Activated CD8-positive, alpha-beta memory T cell treated with anti-CD3 and anti-CD28 coated beads, Interleukin-2, amount 10 ng/mL, durations not matched to agents 7 days and 5 days (primary cell): ENCODE measurements at places on chromosomes 16 and 17. TPM values are rescaled to one million over a fixed set of nuclear protein-coding genes. Genes with fewer than 3 reads are reported as not detected.

- H3K27me3 ChIP-seq, result no peaks in the 10 kb centered on the region
- H3K36me3 ChIP-seq, result no peaks in the 10 kb centered on the region
- DNase-seq, result no peak
Measured at GRCh38 chr16:6771956-6772355, 560.7 kb upstream of the RBFOX1 start.

- H3K27ac ChIP-seq, result no peak overlapping the region
- no peaks in the 10 kb centered on the region for H3K36me3 ChIP-seq
- no peak for DNase-seq
- H3K4me3 ChIP-seq, result no peak overlapping the region
- no peaks in the 10 kb centered on the region for H3K4me1 ChIP-seq
Measured at GRCh38 chr17:57782647-57783337, 37.7 kb upstream of the CCDC182 start.

The CIBAR2 gene
- not detected for total RNA-seq

GRCh38 chr17:78774956-78775571, 7.0 kb downstream of the CYTH1 start:
- peaks cover 68% of the 10 kb centered on the region for H3K4me1 ChIP-seq
- peak overlapping the region; percentile 95 for H3K27ac ChIP-seq
- H3K4me3 ChIP-seq, result peak overlapping the region; percentile 82
- peak; percentile 90 for DNase-seq
- no peaks in the 10 kb centered on the region for H3K27me3 ChIP-seq

- no peak for DNase-seq
- no peaks in the 10 kb centered on the region for H3K4me1 ChIP-seq
- H3K36me3 ChIP-seq, result no peaks in the 10 kb centered on the region
- H3K27me3 ChIP-seq, result peaks cover 8% of the 10 kb centered on the region
Measured at GRCh38 chr16:82807311-82807710, 180.5 kb downstream of the CDH13 start.

The STXBP4 gene
- 8.2 TPM for total RNA-seq

DNA sequence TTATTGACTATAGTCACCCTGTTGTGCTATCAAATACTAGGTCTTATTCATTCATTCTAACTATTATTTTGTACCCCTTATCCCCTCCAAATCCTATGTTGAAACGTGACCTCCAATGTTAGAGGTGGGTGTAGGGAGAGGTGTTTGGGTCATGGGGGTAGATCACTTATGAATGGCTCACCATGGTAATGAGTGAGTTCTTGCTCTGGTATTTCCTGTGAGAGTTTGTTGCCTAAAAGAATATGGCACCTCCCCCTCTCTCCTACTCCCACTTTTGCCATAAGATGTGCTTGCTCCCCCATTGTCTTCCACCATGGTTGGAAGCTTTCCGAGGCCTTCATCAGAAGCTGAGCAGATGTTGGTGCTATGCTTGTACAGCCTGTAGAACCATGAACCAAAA, 59.3 kb upstream of the BRD7 start:
- no peaks in the 10 kb centered on the region for H3K4me1 ChIP-seq
- no peaks in the 10 kb centered on the region for H3K36me3 ChIP-seq
- no peak for DNase-seq
- H3K27me3 ChIP-seq, result peaks cover 24% of the 10 kb centered on the region

The WNK4 gene
- 0.59 TPM for total RNA-seq

DNA sequence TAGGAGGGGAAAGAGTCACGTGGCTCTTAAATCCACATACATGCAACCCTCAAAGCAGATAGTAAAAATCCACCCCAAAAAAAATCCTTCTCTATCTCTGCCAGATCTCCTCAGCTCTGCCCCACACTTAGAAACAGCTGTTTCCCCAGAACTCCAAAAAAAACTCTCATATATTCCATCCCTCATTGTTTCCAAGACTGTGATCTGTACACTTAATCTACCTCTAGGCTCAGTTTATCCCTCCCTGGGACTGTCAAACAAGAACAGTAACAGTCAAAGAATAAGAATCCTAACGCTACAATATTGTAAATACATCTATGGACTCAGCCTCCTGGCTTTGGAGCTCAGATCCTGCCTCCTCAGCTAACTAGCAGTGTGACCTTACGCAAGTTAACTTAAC, 11.6 kb downstream of the CUEDC1 start:
- H3K27me3 ChIP-seq, result peaks cover 67% of the 10 kb centered on the region
- no peak for DNase-seq
- H3K4me1 ChIP-seq, result peaks cover 29% of the 10 kb centered on the region

GRCh38 chr17:83058266-83058798, 21.1 kb upstream of the METRNL start:
- no peak overlapping the region for H3K27ac ChIP-seq
- H3K4me3 ChIP-seq, result no peak overlapping the region
- no peak for DNase-seq
- no peaks in the 10 kb centered on the region for H3K36me3 ChIP-seq
- H3K27me3 ChIP-seq, result peaks cover 8% of the 10 kb centered on the region

The FOXN1 gene
- total RNA-seq, result not detected

GRCh38 chr17:57663326-57664070, 81.6 kb downstream of the CCDC182 start:
- no peaks in the 10 kb centered on the region for H3K27me3 ChIP-seq
- no peak overlapping the region for H3K27ac ChIP-seq
- no peaks in the 10 kb centered on the region for H3K36me3 ChIP-seq
- no peak for DNase-seq
- H3K4me3 ChIP-seq, result no peak overlapping the region
- H3K4me1 ChIP-seq, result peaks cover 11% of the 10 kb centered on the region

DNA sequence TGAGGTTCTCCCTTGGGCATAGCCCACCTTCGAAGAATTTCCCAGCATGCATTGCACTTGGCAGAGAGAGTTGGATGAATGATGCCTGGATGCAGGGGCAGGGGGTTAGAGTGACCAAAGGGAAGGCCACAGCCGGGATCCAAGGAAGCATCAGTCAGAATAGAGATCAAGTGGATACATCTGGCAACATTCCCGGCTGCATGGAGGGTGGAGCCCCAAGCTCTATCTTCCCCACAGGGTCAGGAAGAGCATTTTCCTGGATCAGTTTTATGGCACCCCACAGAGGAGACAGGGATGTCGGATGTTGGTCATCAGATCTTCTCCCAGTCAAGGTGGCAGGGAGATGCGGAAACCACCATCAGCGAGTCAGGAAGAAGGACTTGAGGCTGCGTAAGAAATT, 13.0 kb downstream of the PIRT start:
- no peak overlapping the region for H3K27ac ChIP-seq
- no peaks in the 10 kb centered on the region for H3K27me3 ChIP-seq
- H3K4me3 ChIP-seq, result no peak overlapping the region

GRCh38 chr16:67781565-67781921, 24.8 kb downstream of the RANBP10 start:
- peak; percentile 47 for DNase-seq
- H3K36me3 ChIP-seq, result peaks cover 10% of the 10 kb centered on the region
- H3K4me3 ChIP-seq, result no peak overlapping the region
- no peaks in the 10 kb centered on the region for H3K27me3 ChIP-seq

GRCh38 chr17:2214047-2214928, 89.3 kb downstream of the SMG6 start:
- H3K4me3 ChIP-seq, result peak overlapping the region; percentile 63
- peaks cover 18% of the 10 kb centered on the region for H3K36me3 ChIP-seq
- H3K4me1 ChIP-seq, result peaks cover 68% of the 10 kb centered on the region
- DNase-seq, result no peak

GRCh38 chr17:78826421-78826820, 14.2 kb downstream of the USP36 start:
- H3K27ac ChIP-seq, result no peak overlapping the region
- no peaks in the 10 kb centered on the region for H3K27me3 ChIP-seq
- H3K4me3 ChIP-seq, result no peak overlapping the region
- no peak for DNase-seq

DNA sequence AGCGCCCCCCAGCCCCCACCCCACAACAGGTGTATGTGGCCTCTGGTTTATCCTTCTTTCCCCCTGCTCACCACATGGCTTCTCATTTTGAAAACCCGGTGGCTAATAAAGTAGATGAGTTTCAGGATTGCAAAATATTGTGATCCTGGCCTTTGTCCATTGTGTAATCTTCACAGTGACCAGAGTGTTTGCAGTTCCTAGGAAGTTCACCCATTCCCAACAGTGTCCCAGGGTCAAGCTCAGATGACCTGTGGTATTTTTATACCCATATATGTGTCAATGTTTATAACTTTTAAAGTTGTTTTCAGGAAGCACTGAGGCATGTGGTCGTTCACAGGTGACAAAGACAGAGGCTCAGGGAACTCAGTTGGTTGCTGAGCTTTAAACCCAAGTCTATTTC, 721.9 kb downstream of the WWOX start:
- no peak overlapping the region for H3K4me3 ChIP-seq
- H3K36me3 ChIP-seq, result no peaks in the 10 kb centered on the region
- DNase-seq, result no peak
- H3K27ac ChIP-seq, result no peak overlapping the region
- no peaks in the 10 kb centered on the region for H3K27me3 ChIP-seq
- H3K4me1 ChIP-seq, result no peaks in the 10 kb centered on the region

The CD300H gene
- total RNA-seq, result not detected
